Activated T-cell treated with anti-CD3 and anti-CD28 coated beads for 48 hours (primary cell): ENCODE measurements at places on chromosomes 4 and X.

DNA sequence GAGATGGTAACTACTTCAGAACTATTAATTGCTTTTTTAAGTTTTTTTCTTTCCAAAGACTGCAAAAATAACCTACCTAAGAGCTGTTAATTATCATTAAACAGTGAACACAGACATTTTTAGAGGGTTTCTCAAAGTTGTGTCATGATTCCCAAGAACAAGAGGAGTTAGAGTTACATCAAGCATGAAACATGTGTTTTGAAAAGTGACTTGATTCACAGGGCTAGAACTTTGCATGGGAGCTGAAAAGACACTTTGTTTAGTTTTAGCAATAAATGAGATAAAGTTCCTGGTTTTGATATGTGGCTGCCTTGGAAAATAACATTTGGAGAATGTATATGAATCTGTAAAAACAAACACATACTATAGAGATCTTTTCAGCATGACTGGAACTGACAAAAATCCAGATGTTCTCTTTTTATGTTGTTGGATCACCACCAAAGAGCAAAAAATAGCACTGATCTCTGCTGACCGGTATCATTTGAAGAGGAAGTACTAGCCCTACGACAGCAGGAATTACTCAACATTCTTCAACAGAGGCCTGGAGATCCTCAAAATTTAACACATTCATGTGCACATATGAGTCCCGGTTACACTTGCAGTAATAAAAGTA, 173.0 kb upstream of the PCDH18 start:
- no peak for DNase-seq

DNA sequence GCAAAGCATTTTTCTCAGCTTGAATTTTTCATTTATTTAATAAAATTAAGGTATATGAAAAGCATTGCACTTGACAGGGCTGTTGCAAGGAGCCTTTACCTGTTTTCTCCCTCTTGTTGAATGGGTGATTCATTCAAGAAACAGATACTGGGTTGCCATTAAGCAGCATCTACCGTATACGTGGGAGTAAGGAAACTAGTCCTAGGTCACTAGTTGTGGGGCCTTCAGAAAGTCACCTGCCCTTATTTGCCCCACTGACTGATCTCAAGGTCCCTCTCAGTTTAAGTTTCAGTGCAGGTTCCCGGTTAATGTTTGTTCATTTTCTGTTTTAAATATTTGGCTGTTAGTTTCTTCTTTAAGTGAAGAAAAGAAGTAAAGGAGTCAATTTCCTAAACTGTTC, 34.0 kb downstream of the LHFPL1 start:
- no peak for DNase-seq

GRCh38 chrX:23900220-23900797, 7.4 kb downstream of the APOO start:
- DNase-seq: no peak

GRCh38 chrX:130039847-130040246, 57.4 kb downstream of the BCORL1 start:
- no peak for DNase-seq

DNA sequence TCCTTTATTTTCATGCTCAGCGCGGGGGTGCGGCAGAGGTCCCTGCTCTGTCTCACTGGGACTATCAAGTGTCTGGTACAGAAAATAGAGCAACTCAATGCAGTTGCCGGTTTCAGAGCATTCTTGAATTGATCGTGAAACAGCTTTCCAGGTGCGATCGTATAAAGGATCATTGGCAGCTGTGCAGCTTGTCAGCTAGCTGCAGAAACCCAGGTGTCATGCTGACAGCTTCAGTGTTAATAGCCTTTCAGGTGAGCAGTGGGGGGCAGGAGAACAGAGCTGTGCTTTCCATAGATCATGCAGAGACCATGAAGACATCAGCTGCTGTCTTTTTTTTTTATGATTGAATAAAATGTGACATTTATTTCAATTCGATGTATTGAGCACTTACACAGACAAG, 583.9 kb downstream of the NLGN4X start:
- no peak for DNase-seq

GRCh38 chrX:32530802-32531403, 680.4 kb downstream of the DMD start:
- no peak for DNase-seq

DNA sequence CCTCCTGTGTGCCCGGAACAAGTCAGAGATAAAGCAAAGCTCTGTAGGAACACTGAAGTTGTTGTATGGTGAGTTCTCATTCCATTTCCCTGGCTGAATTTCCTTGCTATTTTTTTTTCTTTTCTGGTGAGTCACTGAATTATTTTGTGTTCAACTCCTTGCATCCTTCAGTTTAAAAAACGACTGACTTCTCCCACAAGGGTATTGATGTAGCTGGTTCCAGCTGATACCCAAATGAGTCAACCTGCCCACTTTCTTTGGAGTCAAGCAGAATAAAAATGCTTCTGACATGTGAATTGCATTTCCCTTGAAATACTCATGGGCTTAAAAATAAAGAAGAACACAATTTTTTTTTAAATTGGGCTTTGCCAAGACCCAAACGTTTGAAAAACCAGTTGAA, 85.5 kb downstream of the SHOX start:
- DNase-seq: no peak

DNA sequence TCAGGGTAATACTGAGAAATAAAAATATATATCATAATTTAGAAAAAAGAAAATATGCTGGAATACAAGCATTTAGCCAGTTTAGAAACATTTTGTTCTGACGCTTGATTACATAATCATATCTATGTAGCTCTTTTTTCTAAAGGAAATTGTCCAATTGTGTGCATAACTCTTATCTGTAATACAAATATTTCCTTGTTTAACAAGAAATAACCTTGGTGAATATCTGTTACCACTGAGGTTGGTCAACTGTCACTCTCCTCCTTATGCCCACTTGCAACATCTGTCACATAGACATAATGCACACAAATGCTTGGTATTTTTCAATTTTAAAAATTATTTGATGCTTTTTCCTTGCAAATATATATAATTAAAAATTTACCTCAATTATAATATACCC, 609.7 kb downstream of the TLL1 start:
- DNase-seq: no peak

DNA sequence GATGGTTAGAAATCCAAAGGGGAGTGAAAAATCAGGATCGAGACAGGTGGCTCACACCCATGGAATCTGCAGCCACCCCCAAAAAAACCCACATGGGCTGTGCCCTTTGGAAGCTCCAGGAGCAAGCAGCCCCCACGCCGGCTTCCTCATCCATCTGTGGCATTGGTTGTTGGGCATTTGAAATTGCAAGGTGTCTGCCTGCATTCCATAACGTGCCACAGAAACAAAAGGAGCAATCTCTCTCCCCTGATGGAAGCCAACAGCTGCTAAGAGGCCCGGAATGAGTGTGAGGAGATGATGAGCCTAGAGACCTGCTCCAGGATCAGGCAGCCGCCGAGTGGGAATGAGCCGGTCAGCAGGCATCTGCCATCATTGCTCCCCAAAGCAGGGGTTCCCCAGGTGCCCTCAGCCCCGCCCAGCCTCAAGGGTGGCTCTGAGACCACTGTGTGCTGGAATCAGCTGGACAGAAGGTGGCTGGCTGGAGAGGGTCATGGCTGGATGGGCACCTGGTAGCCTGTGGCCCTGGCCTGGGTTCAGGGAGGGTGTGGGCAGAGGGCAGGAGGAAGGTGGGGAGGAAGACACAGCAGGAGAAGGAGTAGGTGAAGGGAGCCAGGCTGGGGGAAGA, 113.2 kb downstream of the CRLF2 start:
- no peak for DNase-seq

DNA sequence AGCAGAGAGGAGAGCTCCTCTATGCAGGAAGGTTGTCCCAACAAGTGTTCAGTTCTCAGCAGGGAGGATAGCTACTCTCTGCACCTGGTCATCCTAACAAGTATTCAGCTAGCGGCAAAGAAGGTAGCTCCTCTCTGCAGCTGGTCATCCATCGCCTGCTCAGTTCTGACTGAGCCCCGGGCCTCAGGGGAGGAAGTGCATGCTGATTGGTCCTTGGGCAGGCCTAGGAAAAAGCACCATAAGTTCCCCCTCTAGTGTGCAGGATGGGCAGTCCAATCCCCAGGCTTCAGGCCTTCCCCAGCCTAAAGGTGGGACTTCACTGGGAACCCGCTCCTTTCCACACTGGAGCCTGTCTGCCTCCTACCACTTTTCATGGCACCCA, 4.4 kb upstream of the FBXW7 start:
- DNase-seq: no peak

DNA sequence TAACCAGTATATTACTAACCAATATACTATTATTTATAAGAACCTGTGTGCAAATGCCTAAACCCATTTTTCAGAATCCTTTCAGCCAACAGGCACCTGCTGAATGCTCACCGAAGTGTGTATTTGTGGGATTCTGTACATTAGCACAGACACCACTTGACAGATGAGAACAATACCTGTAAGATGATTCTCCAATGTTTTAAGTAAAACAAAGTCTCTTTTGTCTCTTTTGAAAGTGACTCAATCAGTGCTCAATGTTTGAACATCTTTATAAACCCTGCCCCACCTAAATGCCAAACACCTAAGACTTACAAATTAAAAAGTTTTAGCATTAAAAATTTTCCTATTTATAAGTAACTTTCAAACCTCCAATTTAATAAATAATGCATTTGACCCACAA, 763 bp downstream of the ASB9 start:
- no peak for DNase-seq

GRCh38 chr4:133102612-133103409, 46.3 kb upstream of the PCDH10 start:
- no peak for DNase-seq

GRCh38 chr4:67576538-67576937, 18.0 kb downstream of the STAP1 start:
- no peak for DNase-seq

DNA sequence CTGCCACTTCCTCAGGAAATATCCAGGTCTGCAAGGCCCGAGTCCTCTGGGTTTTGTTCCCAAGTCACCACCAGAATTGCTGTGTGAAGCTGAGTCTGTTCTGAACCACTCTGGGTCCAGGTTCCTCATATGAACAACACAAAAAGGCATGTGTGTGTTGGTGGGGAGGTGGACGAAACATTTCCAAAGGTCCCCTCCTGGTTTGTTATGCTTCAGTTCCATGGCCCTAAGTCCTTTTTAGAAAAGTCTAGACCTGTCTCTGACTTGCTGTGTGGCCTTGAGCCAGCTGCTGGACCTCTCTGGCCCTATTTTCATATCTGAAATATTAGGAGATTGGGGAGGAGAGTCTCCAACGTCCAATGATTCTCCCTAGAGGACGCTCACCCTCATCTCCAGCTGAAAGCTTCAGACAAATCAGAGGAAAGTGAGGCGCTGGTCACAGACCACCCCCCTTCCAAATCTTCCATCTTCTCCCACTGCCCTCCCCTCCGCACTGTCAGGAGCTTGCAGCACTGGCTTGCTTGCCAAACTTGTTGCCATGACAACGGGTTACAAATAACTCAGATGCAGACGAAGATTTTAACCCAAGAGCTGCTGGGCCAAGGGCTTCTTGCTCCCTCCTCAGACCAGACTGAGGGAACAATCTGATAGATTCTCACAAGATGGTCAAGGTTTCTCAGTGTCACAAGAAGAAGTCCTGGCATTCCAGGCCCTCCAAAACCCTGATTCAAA, 64.5 kb downstream of the SMC1A start:
- no peak for DNase-seq

DNA sequence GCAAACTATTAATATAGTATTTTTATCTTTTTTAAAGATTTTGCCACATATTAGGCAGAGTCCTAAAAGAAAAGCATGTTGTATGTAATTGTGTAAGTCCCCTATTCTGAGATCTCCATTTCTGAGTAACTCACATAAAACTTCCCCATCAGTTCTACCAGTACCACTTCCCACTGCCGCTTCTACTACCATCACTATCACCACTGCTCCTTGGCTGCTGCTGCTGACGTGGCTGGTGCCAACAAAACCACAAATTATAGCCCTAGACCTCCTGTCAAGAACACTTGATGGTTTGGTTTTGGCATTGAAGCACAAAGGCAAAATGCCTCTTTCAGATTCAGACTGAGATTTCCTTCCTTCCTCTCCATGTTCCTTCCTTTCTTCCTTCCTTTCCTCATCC, 106.4 kb downstream of the MMRN1 start:
- no peak for DNase-seq

DNA sequence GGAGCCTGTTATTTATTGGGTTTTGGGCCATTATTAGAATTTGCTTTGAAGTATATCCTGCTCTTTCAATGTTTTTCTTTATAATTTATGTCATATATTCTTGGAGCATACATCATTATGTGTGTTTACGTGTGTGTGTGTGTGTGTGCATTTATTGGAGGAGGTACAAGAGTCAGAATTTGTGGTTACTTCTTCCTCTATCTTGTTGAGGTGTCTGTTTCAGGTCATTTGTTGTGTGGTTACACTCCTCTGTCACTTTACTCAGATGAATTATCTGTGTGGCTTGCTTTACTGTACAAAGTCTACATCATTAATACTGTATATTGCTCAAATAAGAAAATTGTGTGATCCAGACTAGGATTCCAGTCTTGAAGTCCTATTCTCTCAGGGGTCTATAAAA, 1957.4 kb upstream of the TENM3 start:
- no peak for DNase-seq

GRCh38 chr4:93042746-93043145, 739.0 kb downstream of the GRID2 start:
- DNase-seq: no peak

DNA sequence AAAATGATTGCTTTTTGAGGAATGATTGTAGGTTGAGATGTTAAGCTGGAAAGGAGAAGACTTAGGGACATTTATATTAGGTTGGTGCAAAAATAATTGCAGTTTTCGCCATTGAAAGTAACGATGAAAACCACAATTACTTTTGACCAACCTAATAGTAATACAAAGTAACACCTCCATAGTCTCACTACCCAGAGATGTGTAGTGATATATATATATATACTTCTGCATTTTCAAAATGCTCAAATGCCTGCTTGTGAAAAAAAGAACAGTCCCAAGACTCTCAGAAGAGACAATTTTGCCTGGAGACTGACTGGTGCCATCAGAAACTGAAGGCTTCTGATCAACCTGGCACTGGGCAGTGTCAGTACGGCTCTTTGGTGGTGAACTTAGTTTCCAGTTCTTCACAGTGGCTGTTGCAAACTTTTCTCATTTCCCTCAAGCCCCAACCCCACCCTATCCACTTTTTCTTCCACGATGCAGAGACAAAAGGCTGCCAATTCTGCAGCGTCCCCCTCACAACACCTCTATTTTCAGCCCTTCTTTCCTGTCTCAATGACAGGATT, 35.1 kb upstream of the TAPT1 start:
- no peak for DNase-seq

GRCh38 chrX:130770615-130771014, 132.4 kb downstream of the ENOX2 start:
- DNase-seq: no peak

DNA sequence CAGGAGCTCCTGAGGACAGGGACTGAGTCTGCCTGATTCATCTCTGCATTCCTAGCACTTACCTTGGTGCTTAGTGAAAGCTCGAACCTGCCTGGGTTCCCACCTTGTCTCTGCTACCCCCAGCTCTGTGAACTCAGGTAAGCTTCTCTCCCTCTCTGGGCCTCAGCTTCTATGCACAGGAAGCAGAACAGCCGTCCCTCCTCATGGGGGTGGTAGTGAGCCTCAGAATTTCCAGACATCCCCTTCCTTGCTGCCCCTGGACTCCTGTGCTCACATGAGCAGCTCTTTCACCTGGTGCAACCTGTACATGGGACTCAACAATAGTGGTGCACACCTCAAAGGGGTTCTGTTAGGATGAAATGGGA, 50.8 kb downstream of the HTRA3 start:
- DNase-seq: no peak
